T-helper 17 cell (primary cell): ENCODE measurements at places on chromosomes 6 and 20.

DNA sequence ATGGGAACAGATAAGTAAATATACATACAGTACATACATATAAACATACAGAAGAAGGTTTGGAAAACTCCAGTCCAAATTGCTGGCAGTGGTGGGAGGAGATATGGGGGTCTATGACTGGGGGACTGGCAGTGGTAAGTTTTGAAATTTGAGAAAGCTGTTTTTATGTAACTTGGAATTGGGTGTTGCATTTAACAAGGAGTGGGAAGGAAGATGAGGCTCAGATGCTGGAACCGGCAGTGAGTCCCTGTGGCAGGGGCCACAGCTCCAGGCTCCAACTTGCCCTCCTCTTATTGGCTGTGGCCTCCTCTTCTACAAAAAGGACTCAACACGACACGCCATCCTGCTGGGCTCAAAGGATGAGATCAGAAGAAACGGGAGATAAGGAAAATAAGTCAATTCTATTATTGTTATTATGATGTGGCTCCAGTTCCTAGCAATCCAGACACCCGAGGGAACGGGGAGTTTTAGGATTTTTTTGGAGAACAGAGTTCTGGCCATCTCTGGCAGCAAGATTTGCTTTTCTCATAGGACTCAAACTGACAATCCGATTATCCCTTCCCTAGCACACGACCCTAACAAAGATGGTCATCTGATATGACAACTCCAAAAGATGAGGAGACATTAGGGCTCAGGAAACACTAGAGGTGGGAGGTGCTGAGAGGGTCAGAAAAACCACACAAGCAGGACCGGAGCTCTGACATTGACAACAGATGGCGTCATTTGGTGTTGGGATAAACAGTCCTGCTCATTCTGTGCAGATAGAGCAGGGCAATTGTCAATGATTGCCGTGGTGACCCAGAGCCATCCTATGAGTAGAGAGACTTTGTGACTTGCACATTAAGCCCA, 6.0 kb upstream of the TGM2 start:
- H3K4me3 ChIP-seq: no peak overlapping the region
- H3K36me3 ChIP-seq: no peaks in the 10 kb centered on the region
- peaks cover 42% of the 10 kb centered on the region for H3K27me3 ChIP-seq
- peaks cover 9% of the 10 kb centered on the region for H3K4me1 ChIP-seq
- H3K27ac ChIP-seq: no peak overlapping the region

- H3K27ac ChIP-seq: peak overlapping the region; percentile 29
- no peaks in the 10 kb centered on the region for H3K36me3 ChIP-seq
- peaks cover 23% of the 10 kb centered on the region for H3K27me3 ChIP-seq
- H3K4me1 ChIP-seq: peaks cover 7% of the 10 kb centered on the region
- no peak for DNase-seq
- peak overlapping the region; percentile 55 for H3K4me3 ChIP-seq
Measured at GRCh38 chr6:170459451-170459850, 93.7 kb downstream of the PSMB1 start.

- peaks cover 18% of the 10 kb centered on the region for H3K4me1 ChIP-seq
- H3K27me3 ChIP-seq: no peaks in the 10 kb centered on the region
- peaks cover 4% of the 10 kb centered on the region for H3K36me3 ChIP-seq
- no peak for DNase-seq
- no peak overlapping the region for H3K4me3 ChIP-seq
Measured at GRCh38 chr6:129699659-129700058, 10.3 kb downstream of the ARHGAP18 start.

GRCh38 chr6:53728570-53729194, 63.1 kb upstream of the KLHL31 start:
- peaks cover 13% of the 10 kb centered on the region for H3K4me1 ChIP-seq
- peaks cover 2% of the 10 kb centered on the region for H3K36me3 ChIP-seq
- DNase-seq: peak; percentile 40
- peaks cover 18% of the 10 kb centered on the region for H3K27me3 ChIP-seq
- no peak overlapping the region for H3K4me3 ChIP-seq
- H3K27ac ChIP-seq: no peak overlapping the region

DNA sequence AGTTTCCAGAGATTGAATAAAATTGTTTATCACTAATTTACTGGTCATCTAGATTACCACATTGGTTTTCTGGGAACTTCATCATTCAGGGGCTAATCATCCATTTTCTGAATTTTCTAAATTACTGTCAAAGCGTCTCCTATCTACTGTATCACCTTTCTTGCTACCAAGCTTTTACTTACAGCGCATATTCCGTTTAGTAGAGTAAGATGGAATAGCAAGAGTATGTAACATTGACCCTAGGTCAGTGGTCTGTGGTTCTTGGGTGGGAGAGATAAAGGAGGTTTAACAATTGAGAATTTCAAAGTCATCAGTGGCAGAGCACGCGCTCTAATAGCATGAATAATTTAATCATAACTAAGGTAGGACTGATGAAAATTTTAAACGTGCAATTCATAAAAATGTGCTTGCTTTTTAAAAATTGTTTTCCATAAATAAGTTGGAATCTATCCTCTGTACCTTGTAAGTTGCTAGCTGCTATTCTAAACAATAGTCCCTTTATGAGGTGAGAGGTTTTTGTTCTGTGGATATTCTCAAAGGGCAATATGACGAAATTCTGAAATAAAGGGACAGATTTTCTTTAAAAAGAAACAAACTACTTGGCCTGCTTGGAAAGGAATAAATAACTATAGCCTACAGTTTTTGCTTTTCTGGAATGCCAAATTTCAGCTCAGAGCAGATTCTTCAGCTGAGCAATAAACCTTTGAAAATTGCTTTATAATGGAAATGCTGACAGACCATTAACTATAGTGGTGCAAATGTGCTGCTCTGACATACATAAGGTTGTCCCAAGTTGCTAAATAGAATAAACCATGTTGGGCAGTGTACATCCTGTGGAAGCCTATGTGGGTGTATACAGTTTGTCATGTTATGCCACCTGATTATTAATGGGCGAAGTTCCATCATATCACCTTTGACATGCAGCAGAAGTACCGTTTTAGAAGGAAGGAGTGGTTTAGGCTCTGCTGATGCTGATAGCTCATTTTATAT, 84.1 kb downstream of the ZFAND3 start:
- H3K27ac ChIP-seq: peak overlapping the region; percentile 14
- peaks cover 2% of the 10 kb centered on the region for H3K36me3 ChIP-seq
- no peak for DNase-seq
- H3K4me1 ChIP-seq: peaks cover 29% of the 10 kb centered on the region
- no peaks in the 10 kb centered on the region for H3K27me3 ChIP-seq

GRCh38 chr6:33858804-33859505, 55.2 kb upstream of the MLN start:
- H3K27me3 ChIP-seq: peaks cover 19% of the 10 kb centered on the region
- no peak overlapping the region for H3K27ac ChIP-seq
- H3K4me3 ChIP-seq: no peak overlapping the region
- H3K36me3 ChIP-seq: peaks cover 2% of the 10 kb centered on the region
- DNase-seq: no peak
- H3K4me1 ChIP-seq: peaks cover 48% of the 10 kb centered on the region
